ENCODE measurements at places on chromosomes 5 and 9. TPM values are rescaled to one million over a fixed set of nuclear protein-coding genes. Genes with fewer than 3 reads are reported as not detected.

DNA sequence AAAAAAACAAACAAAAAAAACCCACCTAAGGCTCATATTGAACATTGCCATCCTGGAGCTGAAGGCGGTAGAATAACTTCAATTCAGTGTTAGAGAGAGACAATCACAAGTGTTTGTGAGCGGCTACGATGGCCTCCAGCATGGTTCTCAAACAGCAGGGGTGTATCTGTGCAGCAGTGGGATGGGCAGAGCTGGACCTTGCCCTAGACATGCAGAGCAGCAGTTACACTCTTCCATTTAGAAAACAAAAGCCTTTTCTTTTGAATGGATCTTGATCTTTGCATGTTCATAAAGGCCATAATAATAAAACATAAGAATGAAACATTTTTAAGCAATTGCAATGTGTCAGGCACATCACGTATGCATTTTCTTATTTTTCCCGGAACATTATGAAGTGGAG is 50.3 kb downstream of the ARHGAP26 start:
- no peak for DNase-seq

GRCh38 chr5:38666668-38667498 is 110.4 kb upstream of the LIFR start:
- DNase-seq = peak; percentile 46

- DNase-seq = no peak
Measured at GRCh38 chr5:97907646-97908400, 724.8 kb upstream of the RIOK2 start.

DNA sequence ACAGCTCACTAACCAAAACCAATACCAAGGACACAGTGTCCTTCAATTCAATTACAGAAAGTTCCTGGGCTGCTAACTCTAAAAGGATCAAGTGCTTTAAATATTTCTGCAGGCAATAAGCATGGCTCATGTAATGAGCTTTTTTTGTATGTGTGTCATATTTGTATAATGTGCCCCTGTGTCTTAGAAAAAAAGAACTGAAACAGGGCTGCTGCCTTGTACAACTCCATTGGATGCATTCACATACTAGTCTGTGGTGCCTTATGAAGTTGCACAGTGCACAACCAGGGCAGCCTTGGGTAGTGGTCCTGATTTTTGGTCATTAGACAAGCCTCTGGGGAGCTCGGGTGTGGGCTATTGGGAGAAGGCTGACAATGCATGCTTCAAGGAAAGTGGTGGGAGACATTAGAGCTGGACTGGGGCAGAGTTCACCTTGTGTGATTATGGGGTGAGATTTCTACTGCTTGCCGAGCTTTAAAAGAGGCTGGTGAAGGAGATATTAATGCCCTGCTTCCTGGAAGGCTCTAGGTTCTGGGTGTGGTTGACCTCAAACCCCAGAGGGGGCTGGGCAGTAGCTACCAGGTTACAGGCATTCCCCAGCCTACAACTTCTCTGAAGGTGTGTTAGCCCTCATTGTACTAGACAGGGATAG is 3.6 kb upstream of the CPEB4 start:
- no peak for DNase-seq

DNA sequence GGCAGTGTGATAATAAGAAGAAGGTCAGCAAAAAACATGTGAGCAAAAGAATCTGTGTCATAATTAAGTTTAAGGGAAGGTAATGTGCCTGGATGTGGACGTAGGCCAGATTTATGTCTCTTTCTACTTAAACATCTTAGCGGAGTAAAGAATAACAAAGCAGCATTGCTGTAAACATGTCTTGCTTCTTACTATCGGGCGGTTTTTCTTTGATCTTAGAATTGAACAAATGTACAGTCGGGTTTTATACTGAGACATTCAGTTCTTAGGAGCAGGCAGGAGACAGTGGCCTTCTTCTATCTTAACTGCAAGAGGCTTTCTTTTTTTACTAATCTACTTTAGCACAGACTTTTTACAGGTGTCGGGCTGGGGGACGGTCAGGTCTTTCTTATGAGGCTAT is 40.4 kb upstream of the FLT4 start:
- DNase-seq = no peak

- peak; percentile 45 for DNase-seq
Measured at GRCh38 chr5:144139586-144139985, 30.9 kb downstream of the YIPF5 start.

The QRFP gene
- total RNA-seq = not detected

The HRCT1 gene
- not detected for total RNA-seq

DNA sequence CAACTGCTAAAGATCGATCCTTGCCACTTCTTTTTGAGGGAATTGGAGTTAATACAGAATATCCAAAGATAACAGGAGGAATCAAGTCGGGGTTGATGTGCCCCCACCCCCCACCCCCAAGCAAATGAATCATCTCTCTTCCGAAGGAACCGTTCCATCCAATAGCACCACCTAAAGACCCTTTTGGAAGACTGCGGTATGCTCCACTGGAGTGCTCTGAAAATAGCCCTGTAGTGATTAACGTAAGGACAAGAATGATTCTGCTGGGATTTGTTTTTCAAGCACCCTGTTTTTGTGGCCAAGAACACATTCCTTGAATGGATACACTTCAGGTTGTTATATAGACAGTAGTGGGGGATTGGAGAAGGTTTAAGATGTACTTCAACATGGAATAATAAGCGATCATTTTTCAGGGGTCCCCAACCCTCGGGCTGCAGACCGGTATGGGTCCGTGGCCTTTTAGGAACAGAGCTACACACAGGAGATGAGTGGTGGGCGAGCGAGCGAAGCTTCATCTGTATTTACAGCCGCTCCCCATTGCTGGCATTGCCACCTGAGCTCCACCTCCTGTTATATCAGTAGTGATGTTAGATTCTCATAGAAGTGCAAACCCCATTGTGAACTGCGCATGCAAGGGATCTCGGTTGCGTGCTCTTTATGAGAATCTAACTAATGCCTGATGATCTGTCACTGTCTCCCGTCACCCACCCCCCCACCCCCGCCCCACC is 44.5 kb upstream of the TMEM252 start:
- no peak for DNase-seq
